ENCODE measurements at places on chromosomes 4 and X.

- no peak for DNase-seq
These were observed 8.7 kb downstream of the KLHL4 start for GRCh38 chrX:87526281-87526680.

- no peak for DNase-seq
These were observed 347.3 kb downstream of the SPRY1 start for GRCh38 chr4:123743848-123744247.

DNA sequence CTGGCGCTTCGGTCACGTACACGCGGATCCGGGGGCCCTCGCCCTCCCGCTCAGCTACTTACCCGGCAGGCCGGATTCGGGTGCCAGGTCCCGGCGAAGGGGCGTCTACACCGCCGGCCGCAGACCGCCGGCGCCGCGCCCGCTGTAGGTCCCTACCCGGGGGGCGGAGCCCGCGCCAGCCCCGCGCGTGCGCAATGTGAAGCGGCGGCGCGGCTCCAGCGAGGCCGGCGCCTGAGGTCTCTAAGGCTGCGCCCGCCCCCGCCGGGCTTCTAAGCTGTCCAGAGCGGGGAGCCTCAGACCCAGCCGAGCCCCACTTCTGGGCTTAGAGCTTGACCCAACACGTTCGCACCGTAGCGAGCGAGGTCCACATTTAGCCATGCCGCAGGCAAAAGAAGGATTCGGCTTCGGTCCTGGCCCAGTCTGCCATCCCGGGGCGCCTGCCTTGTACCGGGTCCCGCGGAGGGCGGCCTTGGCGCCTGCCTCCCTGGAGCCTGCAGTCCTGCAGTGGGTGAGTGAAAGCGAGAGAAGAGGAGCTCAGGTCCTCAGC is at the start of gene ZNF518B:
Gene ZNF518B, minus strand, starts transcription at position 172 of the 547 bp plus-strand sequence. CDS start 11,098 bp downstream, outside the sequence.
- peak; percentile 73 for DNase-seq

GRCh38 chr4:148779771-148780170 is 337.6 kb upstream of the NR3C2 start:
- DNase-seq = no peak

- no peak for DNase-seq
These were observed 44.6 kb upstream of the FGFBP2 start for GRCh38 chr4:16007471-16008095.

DNA sequence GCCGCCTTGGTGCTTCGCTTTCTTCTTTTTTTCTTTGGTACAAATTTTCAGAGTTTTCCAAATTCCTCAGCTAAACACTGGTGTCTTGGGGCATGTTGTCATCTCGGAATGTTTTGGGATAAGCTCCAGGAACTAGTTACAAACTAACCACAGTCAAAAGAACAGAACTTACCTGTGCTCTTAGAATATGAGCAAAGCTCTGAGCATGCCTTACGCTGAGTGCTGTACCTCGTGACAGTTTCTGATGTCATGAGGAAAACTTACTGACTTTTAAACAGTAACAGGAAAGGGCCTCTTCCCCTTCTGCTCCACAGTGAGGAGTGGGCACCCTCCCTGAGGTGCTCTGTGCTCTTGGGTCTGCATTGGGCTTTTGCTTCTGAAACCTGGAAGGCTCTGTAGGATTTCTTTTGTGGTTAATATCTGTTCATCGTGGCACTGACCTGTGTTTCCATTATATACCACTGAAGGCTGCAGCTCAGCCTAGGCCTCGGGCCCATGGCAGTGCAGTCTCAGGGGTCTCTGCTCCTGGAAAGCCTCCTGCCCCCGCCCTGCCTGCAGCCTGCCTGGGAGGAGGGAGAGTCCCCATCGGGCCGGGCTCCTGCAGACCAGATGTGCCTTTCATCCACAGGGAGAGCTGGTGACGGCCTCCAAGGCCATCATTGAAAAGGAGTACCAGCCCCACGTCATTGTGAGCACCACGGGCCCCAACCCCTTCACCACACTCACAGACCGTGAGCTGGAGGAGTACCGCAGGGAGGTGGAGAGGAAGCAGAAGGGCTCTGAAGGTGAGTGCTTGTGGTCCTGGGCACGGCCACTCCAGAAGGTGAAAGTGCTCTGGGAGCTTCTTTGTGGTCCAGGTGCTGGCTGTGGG is 48.7 kb downstream of the NOP14 start:
- no peak for DNase-seq

DNA sequence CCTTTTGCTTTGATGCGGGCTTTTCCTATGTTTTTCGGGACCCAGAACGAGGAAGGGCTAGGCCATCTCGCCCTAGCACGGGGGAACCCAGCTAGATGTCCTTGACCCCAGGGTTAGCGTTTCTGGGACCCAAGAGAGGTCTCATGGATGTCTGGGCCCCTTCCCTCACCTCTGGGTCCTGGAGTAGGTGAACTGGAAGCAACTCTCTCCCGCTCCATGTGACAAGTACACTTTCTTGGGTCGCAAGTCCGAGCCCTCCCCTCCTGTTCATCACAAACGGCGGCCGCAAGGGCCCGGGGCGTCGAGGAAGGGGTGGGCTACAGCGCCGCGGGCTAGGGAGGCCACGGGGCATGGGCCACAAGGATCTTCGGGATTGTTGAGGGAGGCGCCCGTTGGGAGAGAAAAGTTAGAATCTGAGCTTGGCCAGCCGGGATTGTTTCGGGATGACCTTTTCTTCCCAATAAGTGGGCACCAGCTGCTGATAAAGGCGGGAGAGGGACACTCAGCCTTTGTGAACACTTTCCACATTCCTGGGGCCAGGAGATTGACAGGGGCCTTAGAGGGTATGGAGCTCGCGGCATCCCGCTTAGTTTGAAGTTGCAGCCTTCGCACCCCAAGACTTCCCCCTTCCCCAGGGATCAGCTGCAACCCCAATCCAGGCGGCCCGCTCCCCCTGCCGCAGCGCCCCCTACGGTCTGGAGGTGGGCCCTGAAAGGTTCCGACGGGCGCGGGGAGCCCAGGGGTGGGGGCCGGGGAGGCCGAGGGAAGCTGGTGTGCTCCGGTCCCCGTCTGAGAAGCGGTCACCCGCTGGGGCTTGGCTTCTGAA is 136.9 kb upstream of the ZIC3 start:
- DNase-seq = no peak

DNA sequence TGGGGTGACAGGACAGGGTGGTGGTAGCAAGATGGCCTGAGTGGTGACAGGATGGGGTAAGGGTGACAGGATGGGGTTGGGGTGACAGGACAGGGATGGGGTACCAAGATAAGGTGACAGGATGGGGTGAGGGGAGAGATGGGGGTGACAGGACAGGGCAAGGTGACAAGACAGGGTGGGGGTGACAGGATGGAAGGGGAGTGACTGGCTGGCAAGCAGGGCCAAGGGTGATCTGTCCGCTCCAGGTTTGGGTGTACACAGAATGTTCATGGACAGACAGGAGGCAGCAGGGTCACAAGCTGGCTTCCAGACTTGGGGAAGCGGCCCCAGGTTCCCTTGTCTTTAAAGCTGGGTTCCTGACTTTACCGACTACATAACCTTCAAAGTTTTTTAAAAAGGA is 23.3 kb downstream of the RNF212 start:
- DNase-seq = no peak

DNA sequence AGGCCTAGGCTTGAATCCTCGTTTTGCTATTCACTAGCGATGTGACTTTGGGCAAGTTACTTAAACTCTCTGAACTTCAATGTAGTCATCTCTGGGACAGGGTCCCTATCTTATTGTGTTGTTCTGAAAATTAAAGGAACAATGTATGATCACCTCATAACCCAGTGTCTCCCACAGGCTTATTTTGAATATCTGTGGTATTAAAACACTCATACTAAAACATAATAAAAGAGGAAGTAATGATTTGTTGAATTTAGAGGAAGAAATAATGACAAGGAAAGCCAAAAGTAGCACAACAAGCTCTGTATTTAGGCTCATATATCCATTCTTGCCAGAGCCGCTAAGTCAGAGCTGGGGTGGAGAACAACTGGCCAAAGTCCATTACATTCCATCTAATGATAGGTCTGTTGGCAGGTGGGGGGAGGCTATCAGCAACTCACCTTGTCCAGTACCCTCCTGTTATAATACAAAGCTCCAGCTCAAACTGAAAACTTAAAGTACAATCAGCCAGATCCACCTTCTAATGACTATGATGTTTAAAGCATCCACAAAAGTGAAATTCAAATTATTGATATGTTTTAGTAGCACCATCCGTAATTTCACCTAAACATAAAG is 64.5 kb upstream of the LSM6 start:
- no peak for DNase-seq

DNA sequence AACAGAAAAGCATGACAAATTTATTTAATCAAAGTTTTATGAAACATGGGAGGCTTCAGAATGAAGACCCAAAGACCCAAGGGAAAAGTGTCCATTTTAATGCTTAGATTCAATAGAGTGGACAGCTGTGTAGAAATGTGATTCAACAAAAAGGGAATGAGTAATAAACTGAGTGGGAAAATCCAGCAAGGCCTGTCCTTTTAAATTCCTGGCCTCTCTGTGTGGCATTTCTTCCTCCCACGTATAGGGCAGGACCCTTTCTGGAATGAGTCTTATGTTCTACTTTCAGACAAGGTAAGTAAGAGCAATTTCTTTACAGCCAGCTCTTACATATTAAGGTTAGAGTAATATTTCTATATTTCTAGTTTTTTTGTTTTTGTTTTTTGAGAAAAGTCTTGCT is 14.5 kb downstream of the AASDH start:
- DNase-seq = no peak

DNA sequence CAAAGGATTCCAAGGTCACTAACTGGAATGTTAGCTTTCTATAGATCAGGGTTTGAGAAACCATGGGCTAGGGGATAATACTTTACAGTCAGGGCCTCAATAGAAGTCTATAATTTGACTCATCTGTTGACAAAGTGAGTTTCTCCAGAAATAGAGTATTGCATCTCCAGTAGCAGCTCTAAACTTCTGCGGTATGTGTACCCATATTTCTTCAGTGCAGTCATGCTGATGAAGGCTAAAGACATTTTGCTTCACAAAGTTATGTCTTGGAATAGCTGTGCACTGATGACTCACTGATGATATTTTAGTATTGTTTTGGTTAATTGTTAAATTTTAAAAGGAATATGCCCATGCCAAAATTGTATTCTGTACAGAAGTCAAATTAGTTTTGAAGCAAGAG is 464.9 kb upstream of the AMOT start:
- no peak for DNase-seq

GRCh38 chr4:39937683-39938268 is 39.9 kb downstream of the PDS5A start:
- DNase-seq = no peak

DNA sequence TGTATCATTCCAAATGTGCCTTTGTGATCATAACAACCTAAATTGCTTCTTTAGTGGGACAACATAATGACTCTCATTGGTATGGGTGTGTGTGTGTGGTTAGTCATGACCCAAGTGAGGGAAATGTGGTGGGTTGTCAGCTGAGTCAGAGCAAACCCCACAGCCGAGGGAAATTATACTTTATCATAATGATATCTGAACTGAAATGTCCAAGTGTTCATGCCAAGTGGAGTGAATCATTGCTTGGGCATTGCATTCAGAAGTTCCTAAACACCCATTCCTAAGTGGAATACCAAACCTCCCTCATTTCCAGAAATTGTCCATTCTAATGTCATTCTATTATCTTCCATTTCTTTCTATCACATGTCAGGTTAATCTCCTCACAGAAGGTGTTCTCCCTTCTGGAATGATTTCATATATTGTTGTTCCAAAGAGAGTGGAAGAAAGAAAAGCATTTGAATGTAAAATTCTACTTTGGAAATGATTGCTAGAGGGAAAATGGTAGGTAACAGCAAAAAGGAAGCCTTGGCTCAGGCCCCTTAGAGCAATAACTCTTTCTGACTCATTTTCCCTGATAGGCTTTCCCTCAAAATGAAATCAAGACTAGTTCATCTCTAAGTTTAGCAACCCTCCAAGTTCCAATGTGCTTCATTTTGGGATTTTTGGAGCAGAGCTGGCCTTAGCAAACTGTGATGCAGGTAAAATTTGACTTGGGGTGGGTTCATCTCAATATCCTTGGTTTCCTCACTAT is 230.7 kb upstream of the KCNIP4 start:
- no peak for DNase-seq

DNA sequence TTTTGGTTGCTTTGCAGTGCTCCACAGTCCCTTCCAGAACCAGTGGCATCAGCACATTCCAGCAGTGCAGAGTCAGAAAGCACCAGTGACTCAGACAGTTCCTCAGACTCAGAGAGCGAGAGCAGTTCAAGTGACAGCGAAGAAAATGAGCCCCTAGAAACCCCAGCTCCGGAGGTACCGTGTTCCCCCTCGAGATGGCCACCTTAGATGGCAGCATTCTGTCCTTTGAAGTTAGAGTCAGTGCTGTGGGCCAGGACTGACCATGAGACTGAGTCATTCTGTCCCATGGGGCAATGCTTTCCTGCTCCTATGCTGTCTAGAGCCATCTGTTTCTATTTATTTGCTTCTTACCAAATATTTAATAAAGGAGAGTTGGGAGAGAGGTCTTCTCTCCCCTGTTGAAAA is 112.3 kb downstream of the KLHL8 start:
- DNase-seq = no peak

DNA sequence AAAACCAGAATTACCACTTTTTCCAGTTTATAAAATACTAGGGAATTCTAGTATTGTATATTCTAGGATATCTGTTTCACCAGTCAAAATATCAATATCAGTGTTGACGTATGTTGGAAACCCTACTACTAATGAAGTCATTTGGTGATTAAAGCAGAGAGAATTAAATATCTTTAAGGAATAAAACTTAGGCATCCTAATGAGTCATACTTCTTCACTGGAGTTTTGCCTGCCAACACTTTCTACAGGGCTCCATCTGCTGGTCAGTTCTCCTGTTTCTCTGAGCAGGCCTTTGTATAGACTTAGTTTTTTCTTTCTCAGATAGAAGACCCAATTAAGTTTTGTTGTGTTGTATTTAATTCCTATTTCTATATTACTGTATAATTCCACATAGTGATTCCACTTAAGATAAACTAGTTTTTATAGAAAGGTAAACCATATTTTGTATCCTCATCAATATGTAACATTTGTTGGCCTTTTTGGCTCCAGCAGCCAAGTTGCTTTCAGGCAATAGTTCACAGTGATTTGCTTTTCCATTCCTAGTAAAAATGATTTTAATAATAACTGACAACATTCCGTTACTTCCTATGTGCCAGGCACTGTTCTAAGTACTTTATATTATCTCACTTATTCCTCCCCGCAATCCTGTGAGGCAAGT is 3.5 kb downstream of the AP1AR start:
- peak; percentile 43 for DNase-seq

- DNase-seq = no peak
These were observed 289.3 kb upstream of the GATB start for GRCh38 chr4:152050106-152050505.
